ENCODE measurements at places on chromosomes 7 and 10.

GRCh38 chr7:33486633-33487032 is 357.3 kb downstream of the BBS9 start:
- DNase-seq = no peak

DNA sequence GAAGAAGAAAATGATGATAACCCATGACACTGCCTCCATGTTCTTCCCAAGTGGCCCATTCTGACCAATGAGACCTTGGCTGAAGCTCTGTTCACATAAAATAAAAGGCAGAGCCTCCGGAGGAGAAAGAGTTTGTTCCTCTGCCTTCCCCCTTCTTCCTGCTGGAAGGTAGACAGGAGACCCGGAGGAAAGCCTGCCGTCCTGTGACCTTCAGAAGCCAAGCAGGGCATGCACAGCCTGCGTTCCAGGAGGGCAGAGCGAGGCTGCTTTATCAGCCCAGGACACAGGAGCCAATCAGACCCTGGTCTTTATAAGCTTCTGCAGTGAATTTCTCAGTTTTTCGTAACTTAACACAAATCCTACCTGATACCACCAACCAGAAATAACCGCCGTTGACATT is 8.6 kb upstream of the GRID1 start:
- DNase-seq = no peak

GRCh38 chr10:34017281-34017680 is 682.8 kb upstream of the NRP1 start:
- no peak for DNase-seq

DNA sequence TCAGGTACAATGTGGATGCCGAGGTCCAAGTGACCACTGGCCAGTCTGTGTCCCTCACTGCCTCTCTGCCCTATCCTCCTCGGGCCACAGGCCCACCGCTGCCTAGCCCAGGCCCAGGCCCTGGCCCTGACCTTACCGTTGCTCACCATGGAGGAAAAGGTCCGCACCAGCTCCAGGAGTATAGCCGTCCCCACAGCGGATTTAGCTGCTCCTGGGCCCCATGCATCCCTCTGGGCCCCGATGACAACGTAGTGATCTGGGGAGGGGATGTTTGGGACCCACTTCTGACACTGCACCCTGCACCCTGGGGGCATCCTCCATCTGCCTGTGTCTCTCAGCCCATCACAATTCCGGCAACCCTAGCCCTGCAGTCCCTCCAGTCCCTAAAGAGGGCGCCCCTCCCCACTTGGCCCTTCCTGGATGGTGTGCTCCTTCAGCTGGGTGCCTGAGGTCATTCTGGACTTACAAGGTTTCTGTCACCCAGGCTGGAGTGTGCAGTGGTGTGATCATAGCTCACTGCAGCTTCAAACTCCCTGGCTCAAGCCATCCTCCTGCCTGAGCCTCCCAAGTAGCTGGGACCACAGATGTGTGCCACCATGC is 12.1 kb downstream of the TFR2 start:
- no peak for DNase-seq

- no peak for DNase-seq
Observed at GRCh38 chr10:11719496-11720259, 22.5 kb upstream of the ECHDC3 start.

- no peak for DNase-seq
Observed at GRCh38 chr7:51268859-51269258, 47.8 kb downstream of the COBL start.

DNA sequence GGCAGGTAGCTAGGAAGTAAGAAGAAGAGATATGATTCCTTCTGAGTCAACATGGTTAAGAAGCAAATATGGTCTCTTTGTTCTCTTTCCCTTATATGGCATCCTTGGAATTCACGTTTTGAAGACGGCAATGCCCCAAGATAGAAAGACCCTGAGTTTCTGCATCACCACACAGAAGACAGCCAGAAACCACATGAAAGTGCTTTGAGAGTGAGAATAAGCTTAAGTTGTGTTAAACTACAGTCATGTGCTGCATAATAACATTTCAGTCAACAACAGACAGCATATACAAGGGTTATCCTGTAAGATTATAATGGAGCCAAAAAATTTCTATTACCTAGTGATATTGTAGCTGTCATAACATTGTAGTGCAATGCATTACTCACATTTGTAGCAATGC is 89.9 kb upstream of the STEAP1 start:
- no peak for DNase-seq

DNA sequence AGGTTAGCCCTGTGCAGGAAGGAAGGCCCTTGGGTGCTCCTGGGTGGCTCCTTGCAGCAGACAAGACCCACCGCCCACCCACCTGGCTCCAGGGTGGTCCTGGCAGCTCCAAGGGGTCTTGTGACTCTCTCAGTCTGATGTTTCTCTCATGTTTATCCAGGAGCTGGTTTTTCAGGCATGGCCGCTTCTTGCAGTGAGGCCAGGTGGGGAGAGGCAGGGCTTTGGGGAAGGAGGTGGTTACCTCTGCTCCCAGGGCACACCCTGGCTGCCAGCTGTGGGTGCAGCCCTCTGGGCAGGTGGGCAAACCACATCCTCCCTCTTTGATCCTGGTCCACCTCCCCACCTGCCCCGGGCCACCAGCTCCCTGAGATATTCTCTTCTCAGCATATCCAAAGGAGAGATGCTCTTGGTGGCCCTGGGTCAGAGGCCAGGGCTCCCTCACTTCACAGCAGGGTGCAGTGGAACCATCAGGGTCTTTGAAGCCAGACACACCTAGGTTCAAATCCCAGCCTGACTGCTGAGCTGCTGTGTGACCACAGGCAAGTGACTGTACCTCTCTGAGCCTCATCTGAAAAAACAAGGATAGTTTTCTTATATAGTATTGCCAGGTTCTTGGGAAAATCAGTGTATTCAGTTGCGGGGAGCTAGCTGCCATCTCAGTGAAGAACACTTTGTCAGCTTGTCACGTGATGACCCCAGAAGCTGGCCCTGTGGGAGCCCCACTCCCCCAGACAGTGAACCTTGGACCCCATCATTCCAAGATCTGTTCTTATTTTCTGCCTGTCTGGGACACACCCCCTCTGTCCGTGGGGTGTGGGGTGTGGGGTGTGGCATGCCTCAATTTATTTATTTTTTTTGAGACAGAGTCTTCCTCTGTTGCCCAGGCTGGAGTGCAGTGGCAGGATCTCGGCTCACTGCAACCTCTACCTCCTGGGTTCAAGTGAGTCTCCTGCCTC is 11.5 kb downstream of the GTF2IRD1 start:
- no peak for DNase-seq

GRCh38 chr7:6501586-6502564 is 49.4 kb downstream of the GRID2IP start:
- DNase-seq = no peak

- DNase-seq = no peak
Observed at GRCh38 chr10:6996431-6996830, 414.4 kb downstream of the SFMBT2 start.

DNA sequence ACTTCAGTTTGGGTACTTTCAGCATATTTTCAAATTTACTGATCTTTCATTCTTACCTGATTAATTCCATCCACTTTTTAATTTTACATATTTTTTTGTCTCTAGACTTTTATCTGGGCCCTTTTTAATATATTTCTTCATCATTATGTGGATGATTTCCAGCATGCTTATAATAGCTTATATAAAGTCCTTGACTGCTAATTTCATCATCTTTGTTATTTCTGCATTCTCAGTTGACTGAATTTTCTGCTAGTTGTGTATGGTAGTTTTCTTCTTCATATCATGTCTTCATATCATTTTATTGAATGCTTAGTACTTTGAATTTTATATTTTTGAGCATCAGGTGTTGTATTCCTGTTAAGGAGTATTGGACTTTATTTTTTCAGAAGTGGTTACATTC is 39.6 kb downstream of the STAM start:
- no peak for DNase-seq

GRCh38 chr7:1641661-1642260 is 28.3 kb upstream of the ELFN1 start:
- no peak for DNase-seq

GRCh38 chr10:69377933-69378332 is 38.8 kb downstream of the TACR2 start:
- no peak for DNase-seq

DNA sequence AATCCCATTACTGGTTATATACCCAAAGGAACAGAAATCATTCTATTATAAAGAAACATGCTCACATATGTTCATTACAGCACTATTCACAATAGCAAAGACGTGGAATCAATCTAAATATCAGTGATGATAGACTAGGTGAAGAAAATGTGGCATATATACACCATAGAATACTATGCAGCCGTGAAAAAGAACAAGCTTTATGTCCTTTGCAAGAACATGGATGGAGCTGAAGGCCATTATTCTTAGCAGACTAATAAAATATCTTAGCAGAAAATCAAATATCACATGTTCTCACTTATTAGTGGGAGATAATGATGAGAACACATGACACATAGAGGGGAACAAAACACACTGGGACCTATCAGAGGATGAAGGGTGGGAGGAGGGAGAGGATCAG is 38.8 kb downstream of the CAPZA2 start:
- no peak for DNase-seq

DNA sequence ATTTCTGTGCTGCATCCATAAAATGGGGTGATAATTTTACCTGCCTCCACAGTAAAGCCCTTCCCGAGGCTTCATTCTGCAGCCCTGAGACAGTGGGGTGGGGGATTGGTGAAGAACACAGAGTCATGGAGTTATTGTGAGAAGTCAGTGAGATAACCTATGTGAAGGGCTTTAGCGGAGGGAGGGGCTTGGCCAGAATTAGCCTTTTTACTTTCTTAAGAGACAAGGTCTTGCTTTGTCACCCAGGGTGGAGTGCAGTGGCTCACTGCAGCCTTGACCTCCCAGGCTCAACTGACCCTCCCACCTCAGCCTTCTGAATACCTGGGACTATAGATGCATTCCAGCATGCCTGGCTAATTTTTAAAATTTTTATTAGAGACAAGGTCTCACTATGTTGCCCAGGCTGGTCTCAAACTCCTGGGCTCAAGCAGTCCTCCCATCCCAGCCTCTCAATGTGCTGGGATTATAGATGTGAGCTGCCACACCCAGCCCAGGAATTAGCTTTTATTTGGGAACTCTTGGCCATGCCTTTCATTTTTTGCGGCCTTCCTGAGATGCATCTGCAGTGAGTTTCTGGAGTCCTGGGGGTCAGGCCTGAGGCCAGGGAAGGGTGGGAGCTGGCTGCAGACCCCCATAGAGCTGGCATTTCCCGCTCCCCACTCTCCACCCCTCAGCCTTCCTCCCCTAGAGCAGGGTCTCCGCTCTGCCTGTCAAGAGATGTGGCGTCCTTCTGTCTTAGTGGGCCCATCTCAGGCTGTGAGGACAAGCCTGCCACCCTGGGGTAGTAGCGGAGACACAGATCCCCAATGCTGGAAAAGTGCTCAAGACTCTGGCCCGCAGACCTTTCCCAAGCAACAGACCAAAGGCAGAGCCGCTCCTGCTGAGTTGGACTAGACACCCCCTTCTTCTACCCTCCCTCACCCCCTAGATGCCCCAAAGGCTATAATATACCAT is 77.0 kb downstream of the ZMIZ1 start:
- no peak for DNase-seq

DNA sequence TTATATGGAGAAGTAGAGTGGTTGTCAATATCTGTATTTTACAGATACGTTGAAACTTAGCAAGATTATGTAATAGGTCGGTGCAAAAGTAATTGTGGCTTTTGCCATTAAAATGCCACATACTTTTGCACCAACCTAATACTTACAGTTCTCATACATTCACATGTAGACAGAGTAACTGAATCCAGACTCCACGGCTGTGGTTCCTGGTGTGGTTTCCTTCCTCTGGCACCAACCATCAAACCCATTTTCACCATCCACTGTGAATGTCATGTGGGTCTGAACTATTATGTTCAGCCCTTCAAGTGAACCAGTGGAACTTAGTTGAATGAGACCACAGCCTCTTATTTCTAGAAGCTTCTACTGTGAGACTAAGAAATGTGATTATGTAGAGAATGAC is 31.5 kb upstream of the SLIT1 start:
- no peak for DNase-seq

- DNase-seq = no peak
Observed at GRCh38 chr7:47034180-47034579, 547.7 kb downstream of the TNS3 start.

GRCh38 chr10:25682203-25682851 is 251.7 kb upstream of the MYO3A start:
- DNase-seq = no peak

GRCh38 chr10:59580026-59580863 is 129.4 kb downstream of the SLC16A9 start:
- peak; percentile 6 for DNase-seq

DNA sequence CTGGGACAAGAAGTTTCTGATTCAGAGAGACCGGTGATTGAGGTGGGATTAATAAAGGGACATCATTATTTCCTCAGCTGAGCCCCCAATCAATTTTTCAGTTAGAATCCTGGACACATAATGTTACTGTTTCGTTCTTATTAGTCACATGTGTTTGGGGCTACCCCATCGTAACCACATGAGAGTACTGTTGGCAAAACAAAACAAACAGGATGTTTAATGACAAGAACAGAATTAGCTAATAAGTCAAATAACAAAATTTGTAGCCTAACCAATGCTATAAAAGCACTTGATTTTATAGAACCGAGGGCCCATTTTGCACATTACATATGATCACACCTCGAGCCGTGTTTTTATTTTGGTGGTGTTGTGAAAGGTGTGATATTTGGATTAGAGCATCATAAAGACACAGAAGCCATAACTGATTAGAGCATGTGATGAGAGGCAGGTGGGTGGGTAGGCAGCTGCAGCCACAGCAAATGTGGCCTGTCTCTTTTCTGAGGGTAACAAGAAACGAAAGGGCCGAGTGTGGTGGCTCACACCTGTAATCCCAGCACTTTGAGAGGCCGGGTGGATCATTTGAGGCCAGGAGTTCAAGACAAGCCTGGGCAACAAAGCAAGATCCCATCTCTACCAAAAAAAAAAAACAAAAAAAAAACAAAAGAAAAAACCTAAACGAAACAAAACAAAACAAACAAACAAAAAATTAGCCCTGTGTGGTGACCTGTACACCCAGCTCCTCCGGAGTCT is 1.8 kb upstream of the VWC2 start:
- DNase-seq = no peak

DNA sequence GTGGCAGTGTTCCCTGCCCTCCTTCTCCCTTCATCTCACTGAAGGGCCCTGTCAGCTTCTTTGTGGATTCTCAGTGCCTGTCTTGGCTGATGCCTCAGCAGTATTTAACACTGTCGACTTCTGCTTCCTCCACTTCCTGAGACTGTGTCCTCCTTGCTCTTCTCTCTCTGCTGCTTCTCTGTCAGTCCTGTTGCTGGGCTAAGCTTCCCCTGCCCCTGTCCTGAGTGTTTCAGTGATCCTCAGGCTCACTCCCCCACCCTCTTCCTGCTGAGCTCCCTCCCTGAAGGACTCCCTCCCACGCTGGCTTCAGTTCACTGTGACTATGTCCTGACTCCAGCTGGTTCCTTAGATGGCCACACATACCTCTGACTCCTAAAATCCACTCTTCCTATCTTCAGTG is 64.9 kb downstream of the CREM start:
- DNase-seq = no peak

DNA sequence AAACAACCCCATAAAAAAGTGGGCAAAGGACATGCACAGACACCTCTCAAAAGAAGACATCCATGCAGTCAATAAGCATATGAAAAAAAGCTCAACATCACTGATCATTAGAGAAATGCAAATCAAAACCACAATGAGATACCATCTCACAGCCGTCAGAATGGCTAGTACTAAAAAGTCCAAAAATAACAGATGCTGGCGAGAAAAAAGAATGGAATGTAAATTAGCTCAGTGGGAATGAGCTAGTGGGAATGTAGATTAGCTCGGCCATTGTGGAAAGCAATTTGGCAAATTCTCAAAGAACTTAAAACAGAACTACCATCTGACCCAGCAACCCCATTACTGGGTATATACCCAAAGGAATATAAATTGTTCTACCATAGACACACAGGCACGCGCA is 287.0 kb downstream of the WDR37 start:
- DNase-seq = no peak

GRCh38 chr7:16531707-16532106 is 5.1 kb downstream of the LRRC72 start:
- no peak for DNase-seq

All from NCI-H446 treated with DMSO at 0.1 percent for 48 hours (cell line).